AG04450 (cell line): ENCODE measurements at places on chromosomes 5 and 9.

DNA sequence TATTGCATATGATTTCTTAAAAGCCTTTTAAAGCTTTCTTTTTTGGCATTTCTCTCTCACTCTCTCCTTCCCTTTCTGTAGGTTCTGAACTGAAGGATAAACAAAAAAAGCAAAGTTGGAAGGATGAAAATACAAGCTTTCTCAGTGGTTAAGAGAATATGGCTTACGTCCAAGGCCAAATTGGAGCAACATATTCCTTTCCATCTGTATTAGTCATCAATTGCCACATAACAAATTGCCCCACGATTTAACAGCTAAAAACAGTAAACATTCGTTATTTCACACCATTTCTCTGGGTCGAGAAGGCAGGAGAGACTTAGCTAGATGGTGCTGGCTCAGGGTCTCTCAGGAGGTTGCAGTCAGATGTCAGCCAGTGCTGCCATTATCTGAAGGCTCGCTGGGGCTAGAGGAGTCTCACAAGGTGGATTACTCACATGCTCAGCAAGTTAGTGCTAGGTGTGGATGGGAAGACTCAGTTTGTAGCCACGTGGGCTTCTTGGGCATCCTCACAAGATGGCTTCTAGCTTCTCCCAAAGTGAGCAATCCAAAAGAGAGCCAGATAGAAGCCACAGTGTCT lies 2.0 kb upstream of the ROR2 start:
- DNase-seq = no peak

DNA sequence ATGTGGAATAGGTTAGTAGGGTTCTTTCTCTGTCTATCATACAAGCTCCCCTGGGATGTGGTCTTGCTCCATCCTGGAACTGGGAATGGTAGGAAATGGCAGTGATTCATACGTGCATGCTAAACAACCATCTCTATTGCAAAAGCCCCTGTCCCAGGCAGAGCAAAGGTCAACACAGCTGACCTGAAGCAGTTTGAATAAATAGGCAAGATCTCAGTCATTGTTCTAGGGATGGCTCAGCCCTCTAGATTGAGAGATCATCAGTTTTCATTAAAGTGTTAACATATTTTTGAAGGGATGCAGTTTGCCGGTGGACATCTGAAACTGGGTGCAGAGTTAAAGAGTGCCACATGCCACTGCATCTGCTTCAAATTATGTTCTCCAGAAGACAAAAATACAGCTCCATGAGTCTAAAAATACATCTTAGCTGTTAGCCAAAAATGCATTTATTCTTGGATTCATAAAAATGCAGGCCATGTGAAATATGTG lies 224.1 kb downstream of the ESM1 start:
- peak; percentile 82 for DNase-seq

- no peak for DNase-seq
Observed at GRCh38 chr5:37207802-37208201, 41.4 kb downstream of the CPLANE1 start.

DNA sequence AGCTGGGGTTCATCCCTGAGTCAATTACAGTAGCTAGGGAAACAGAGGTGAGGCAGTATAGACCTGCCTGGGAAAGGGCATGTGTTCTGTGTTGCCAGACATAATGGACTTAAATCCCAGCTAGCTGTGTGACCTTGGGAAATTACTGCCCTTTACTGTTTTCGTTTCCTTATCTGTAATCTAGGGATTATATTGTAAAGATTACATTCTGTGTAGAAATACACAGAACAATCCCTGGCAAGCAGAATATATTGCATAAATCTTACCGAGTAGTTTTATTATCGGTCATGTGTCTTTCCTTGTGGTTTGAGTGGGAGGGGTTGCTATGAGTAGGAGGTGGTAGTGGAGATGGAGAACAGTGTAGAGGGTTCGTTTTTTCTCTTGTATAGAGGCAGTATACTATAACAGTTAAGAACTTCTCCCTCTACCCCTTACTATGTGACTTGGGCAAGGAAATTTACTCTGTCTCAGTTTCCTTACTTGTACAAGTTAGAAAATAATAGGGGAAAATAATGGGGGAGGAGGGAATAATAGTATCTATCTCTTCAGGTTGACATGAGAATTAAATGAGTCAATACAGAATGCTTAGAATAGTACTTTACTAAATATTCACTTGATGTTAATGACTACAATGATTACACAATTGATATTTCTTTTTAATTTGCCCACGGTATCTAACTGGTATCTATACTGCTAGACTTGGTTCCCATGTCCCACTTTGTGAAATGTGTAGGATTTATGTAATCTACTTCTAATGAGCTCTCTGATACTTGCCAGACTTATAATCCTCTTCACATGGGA lies 7.1 kb upstream of the DMXL1 start:
- no peak for DNase-seq

- no peak for DNase-seq
Observed at GRCh38 chr5:149498724-149499336, 52.4 kb downstream of the CSNK1A1 start.

DNA sequence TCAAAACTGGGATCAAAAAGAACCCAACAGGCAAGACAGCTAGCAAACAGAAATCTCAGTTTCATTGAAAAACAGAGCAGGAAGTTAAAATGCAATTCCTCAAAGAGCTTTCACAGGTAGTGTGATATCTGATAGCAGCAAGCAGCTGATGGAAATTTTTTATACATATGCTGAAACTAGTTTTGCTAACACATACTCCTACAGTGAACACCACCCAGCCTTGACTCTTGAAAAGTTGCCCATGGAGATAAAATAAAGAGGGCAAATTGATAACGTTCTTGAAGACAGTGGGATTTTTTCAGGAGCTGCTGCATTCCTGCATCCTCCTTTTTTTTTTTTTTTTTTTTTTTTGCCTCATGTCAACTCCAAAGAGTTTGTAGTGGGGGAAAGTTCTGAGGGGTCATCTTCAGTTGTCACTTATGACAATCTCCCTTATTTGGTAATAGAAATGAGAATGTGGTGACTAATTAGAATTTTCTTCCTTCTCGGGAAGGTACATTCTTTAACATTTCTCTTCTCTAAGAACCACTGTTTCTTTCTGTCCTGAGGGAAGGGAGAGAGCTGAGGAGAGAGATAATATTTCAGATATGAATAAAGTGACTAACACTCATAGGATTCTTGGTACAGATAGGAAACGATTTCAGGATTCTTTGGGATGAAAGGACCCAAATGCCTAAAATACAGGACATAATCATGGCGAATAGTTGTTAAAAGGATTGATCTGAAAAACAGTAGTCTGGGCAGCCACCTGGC lies 24.6 kb downstream of the SH3RF2 start:
- DNase-seq = no peak

- no peak for DNase-seq
Observed at GRCh38 chr9:33146298-33146697, 20.8 kb downstream of the B4GALT1 start.

DNA sequence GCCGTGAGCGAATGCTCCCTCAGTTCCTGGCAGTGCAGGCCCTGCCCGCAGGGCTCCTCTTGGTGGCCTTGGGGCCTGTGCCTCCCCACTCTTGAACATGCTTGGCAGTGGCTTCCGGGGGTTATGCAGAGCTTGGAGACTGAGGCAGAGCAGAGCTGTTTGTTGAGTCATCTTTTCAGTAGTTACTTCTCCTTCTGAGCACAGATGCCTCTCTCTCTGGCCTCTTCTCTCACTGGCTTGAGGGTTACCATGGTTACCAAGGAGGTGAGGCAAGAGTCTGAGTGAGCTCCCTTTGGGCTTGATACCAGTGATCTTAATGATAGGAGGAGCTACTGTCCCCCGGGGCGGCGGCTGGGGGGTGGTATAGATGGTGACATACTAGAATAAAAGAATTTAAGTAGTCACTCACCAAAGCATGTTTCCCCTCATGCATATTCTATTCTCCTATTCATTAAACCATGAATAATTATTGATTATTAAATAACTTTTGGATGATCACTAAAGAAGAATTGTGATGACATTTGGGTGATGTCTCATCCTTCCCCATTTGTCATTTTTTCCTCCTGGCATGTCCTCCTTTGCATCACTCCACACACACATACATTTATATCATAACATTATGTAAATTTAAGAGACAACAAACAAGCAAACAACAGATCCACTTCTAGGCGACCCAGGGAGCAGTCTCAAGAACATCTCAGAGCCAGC lies 111.1 kb downstream of the ARHGAP26 start:
- DNase-seq = peak; percentile 65

- DNase-seq = peak; percentile 84
Observed at GRCh38 chr5:149561848-149562247, 10.6 kb upstream of the CSNK1A1 start.
